ENCODE measurements at places on chromosomes 3 and 15.

GRCh38 chr3:153596401-153596800 is 434.4 kb downstream of the RAP2B start:
- DNase-seq, result no peak

DNA sequence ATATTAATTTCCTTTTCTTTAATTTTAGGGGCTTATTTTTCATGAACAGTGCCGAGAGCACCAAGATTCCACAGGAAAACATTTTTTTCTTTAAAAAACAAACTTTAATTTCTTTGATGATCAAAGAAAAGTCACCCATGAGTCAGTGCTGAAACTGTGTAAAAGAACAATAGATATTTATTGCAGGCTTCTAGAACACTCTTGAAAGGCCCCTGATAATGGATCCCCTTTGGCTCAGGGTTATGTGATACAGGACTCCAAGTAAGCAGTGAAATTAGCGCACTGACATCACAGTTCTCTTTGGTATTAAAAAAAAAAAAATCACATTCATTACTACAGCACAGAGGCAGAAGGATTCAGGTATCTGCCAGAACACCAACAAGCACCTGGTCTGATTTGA is 66.1 kb upstream of the MYZAP start:
- no peak for DNase-seq

- DNase-seq, result no peak
Observed at GRCh38 chr15:65083262-65083701, 6.7 kb downstream of the KBTBD13 start.

DNA sequence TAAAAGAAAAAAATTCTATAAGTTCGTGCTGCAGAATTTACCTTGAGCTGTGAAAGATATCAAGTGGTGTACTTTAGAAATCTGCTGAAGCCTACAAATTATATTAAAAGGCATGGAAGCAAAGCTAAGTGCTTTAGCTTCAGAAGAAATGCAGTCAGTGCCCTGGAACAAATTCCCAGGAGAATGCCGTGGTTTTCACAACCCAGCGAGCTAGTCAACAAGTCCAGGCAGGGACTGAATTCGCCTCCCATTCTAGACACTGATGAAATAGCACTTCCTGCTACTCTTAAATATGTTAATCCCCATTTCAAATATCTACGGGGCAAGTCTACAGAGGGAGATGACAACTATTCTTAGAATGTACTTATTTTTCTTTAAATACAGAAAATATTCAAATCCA is 326.4 kb upstream of the IGF1R start:
- no peak for DNase-seq

- DNase-seq, result no peak
Observed at GRCh38 chr3:28335246-28335645, 13.3 kb upstream of the ZCWPW2 start.

DNA sequence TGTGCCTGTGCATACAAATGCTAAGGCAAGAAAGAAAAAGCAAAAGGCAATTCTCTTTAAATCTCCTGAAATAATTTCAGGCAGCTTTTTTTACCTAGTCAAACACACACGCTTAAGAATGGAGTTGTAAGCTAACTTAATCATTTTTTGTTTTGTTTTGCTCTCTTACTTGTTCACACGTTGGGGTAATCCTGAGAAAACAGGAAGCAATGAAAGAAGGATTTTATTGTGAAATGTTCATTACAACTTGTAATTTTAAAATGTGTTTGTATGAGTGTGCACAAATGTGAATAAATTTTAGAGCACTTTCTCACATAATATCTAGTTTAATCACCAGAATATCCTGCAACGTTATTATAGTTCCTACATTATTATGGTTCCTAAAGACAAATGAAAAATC is 263.8 kb downstream of the LPP start:
- no peak for DNase-seq

DNA sequence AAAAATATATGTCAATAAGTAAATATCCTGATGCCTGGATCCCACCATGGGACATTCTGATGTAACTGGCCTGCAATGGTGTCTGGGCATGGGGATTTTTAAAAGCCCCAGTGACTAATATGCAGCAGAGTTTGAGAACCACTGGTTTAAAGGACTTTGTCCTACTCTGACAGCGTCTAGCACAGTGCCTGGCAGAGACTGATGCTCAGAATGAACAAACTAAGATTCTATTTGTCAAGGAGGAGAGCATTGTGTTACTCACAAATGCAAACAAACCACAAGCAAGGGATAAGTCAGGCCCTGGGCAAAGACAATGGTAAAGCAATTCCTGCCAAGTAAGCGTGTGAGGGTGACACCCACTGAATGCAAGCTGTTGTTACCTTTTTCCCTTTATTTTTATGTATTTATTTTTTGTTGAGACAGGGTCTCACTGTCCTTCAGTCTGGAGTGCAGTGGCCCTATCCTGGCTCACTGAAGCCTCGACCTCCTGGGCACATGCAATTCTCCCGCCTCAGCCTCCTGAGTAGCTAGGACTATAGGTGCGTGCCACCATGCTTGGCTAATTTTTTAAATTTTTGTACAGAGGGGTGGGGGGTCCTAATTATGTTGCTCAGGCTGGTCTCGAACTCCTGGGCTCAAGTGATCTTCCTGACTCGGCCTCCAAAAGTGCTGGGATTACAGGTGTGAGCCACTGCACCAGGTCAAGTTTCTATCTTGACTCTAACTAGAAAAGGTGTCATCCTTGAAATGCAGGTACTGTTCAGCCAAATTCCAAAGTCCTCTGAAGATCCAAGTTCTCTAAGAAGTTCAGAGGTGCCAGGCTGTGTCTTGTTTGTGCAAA is 909 bp upstream of the GPD1L start:
- peak; percentile 68 for DNase-seq

DNA sequence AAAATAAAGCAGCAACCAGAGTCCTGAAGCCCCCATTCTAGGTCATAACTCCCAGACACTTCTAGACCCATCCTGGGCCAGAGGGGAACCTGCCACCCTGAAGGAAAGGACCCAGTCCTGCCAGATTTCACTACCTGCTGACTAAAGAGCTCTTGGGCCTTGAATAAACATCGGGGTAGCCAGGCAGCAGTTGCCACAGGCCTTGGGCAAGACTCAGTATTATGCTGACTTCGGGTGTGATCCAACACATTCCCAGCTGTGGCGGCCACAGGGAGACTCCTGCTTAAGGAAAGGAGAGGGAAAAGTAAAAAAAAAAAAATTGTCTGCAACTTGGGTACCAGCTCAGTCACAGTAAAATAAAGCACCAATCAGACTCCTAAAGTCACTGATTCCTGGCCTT is 23.8 kb downstream of the NEDD4 start:
- DNase-seq, result no peak

- no peak for DNase-seq
Observed at GRCh38 chr3:38049358-38050126, 10.5 kb downstream of the DLEC1 start.

GRCh38 chr3:20488151-20488550 is 302.1 kb upstream of the SGO1 start:
- no peak for DNase-seq

DNA sequence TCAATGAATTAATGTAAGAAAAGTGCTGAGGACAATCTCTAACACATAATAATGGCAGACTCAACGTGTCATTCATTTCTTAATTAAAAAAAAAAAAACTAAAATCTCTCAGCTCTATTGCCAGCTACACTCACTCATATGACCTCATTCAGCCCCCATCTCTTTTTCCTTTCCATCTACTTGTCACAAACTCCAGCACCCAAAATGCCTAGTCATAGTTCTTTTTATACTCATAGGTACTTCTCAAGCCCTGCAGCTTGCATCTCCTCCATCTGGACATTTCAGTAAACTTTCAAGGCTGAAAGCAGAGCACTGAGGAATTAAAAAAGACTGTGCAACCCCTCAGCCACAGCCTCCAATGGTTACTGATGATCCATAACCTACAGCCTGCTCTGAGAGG is 109.8 kb downstream of the PLCH1 start:
- DNase-seq, result no peak

Data from PC-9 (cell line).